Upper lobe of left lung (tissue), 6 donors: ENCODE measurements at places on chromosomes 12 and 14. TPM values are rescaled to one million over a fixed set of nuclear protein-coding genes. Genes with fewer than 3 reads are reported as not detected.

GRCh38 chr12:130477266-130477665, 139.6 kb downstream of the PIWIL1 start:
- no peaks in the 10 kb centered on the region for H3K4me1 ChIP-seq
- H3K27ac ChIP-seq, result no peak overlapping the region
- H3K36me3 ChIP-seq, result no peaks in the 10 kb centered on the region
- no peak overlapping the region for H3K4me3 ChIP-seq
- no peak for DNase-seq

DNA sequence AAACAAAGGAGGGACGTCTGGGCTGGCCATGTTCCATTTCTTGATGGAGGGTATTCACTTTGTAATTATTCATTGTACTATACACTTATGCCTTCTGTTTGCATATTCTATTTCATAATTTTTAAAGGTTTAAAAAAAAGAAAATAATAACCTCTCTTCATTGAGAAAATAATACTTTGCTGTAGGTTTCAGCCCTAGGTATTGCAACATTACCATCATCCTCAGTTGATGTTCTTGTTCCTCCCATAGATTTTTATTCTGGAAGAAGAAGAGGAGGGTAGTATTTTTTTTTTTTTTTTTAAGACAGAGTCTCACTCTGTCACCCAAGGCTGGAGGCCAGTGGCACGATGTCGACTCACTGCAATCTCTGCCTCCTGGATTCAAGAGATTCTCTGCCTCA, 54.7 kb downstream of the PHLDA1 start:
- H3K4me1 ChIP-seq, result peaks cover 41% of the 10 kb centered on the region
- no peaks in the 10 kb centered on the region for H3K27me3 ChIP-seq
- no peaks in the 10 kb centered on the region for H3K36me3 ChIP-seq
- no peak for DNase-seq
- H3K4me3 ChIP-seq, result no peak overlapping the region

GRCh38 chr12:49030714-49031572, 12.4 kb upstream of the PRKAG1 start:
- no peak overlapping the region for H3K27ac ChIP-seq
- no peak overlapping the region for H3K4me3 ChIP-seq
- no peaks in the 10 kb centered on the region for H3K27me3 ChIP-seq

DNA sequence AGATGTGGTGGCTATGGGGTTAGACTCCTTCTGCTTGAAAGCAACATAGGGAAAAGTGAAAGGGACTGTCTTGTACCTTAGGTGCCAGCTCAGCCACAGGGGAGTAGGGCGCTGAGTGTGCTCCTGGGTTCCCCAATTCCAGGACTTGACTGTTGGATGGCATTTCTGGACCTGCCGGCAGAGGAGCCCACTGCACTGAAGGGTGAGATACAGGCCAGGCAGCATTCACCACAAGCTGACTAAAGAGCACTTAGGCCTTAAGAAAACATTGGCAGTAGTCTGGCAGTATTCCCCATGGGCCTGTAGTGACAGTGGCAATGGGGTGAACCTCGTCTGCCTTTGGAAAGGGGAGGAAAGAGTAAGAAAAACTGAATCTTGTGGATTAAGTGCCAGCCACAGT, 67.1 kb upstream of the TMTC2 start:
- no peaks in the 10 kb centered on the region for H3K27me3 ChIP-seq
- no peaks in the 10 kb centered on the region for H3K36me3 ChIP-seq
- no peak for DNase-seq
- no peaks in the 10 kb centered on the region for H3K4me1 ChIP-seq

GRCh38 chr14:99136047-99136400, 136.0 kb downstream of the BCL11B start:
- H3K27ac ChIP-seq, result no peak overlapping the region
- H3K4me3 ChIP-seq, result no peak overlapping the region
- DNase-seq, result no peak
- no peaks in the 10 kb centered on the region for H3K4me1 ChIP-seq
- no peaks in the 10 kb centered on the region for H3K27me3 ChIP-seq

DNA sequence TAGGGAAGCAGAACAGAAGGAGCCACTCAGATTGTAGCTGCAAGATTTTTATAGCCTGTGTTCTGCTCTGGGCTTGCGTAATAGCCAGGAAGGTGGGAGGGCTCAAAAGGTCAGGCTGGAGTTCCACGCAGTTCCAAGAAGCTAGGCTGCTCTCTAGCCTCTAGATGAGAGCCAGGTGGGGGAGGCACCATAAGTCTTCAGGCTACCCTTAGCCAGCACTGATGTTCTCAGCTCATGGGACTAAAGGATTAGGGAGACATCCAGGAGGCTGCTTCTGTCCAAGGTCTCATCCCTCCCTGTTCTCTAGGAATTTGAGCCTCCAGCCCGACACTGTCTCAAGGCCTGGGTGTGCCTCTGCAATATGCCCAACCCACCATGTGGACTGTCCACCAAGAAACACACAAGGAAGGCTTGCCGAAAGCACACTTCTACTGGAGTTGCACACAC, 1.7 kb downstream of the LMBR1L start:
- DNase-seq, result no peak
- peaks cover 21% of the 10 kb centered on the region for H3K36me3 ChIP-seq
- H3K4me3 ChIP-seq, result peak overlapping the region; percentile 82

GRCh38 chr12:53751336-53752191, at the start of gene CISTR:
Gene CISTR (minus strand): TSS chr12:53751979.
- H3K36me3 ChIP-seq, result no peaks in the 10 kb centered on the region
- H3K4me3 ChIP-seq, result peak within 1 kb of the TSS; percentile 47
- peaks cover 20% of the 10 kb centered on the region for H3K4me1 ChIP-seq

- no peak for DNase-seq
- H3K4me3 ChIP-seq, result no peak overlapping the region
- no peak overlapping the region for H3K27ac ChIP-seq
- H3K4me1 ChIP-seq, result peaks cover 14% of the 10 kb centered on the region
- no peaks in the 10 kb centered on the region for H3K36me3 ChIP-seq
- H3K27me3 ChIP-seq, result no peaks in the 10 kb centered on the region
Observed at GRCh38 chr12:29741342-29742241, 42.1 kb downstream of the TMTC1 start.

DNA sequence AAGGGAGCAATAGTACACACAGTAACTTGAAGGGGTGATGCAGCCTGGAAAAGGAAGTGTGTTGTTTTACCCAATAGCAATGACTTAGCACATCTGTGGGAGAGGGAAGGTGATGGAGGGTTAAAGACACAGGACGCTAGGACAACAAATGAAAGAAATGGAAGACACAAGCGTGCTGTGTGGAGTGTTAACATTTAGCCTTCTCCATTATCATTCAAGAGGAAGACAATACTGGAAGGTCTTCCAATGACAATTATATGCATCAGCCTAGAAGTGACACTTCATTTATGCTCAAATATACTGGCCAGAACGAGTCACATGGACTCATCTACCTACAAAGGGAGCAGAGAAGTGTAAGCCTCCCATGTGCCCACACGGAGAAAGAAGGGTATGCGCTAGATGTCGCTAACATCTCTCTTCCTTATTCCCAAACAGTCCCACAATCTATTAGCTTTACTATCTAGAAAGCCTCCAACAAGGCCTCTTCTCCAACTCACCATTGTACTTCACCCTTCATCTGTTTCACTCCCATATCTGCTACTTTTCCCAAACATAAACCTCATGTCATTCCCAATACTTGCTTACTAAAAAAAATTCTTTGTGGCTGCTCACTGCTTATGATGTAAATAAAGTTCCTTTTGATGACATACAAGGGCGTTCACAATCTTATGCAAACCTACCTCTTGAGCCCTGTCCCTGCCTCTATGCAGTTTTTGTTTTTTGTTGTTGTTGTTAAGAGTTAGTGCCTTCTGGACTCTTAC, 20.3 kb downstream of the PPM1H start:
- no peak overlapping the region for H3K4me3 ChIP-seq
- no peaks in the 10 kb centered on the region for H3K36me3 ChIP-seq
- no peak overlapping the region for H3K27ac ChIP-seq
- no peak for DNase-seq

GRCh38 chr12:82461393-82461792, 103.1 kb downstream of the METTL25 start:
- H3K4me3 ChIP-seq, result no peak overlapping the region
- no peak for DNase-seq
- H3K36me3 ChIP-seq, result peaks cover 16% of the 10 kb centered on the region
- no peaks in the 10 kb centered on the region for H3K27me3 ChIP-seq
- no peaks in the 10 kb centered on the region for H3K4me1 ChIP-seq

DNA sequence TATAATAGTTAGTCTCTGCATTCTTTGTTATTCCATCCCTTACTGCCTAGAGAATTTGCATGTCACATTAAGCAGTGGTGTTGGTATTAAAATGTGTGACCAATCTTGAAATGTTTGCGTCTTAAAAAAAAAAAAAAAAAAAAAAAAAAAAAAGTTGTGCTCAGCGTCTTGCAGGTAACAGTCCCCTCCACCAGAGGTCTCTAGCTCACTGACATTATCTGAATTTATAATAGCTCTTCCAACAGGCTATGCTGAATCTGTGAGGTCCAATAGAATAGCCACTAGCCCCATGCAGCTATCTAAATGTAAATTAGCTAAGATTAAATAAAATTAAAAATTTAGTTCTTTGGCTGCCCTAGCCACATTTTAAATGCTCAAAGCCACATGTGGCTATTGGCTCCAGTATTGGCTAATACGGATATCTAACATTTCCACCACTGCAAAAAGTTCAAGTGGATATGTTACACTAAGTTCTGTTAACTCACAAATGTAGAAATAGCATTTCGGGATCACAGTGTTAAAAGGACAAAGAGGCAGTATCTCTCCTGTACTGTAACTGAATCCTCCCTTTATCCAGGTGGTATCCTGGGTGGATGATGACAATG, 28.7 kb downstream of the NKX2-8 start:
- H3K36me3 ChIP-seq, result no peaks in the 10 kb centered on the region
- no peaks in the 10 kb centered on the region for H3K27me3 ChIP-seq
- DNase-seq, result no peak
- H3K27ac ChIP-seq, result no peak overlapping the region
- no peak overlapping the region for H3K4me3 ChIP-seq

DNA sequence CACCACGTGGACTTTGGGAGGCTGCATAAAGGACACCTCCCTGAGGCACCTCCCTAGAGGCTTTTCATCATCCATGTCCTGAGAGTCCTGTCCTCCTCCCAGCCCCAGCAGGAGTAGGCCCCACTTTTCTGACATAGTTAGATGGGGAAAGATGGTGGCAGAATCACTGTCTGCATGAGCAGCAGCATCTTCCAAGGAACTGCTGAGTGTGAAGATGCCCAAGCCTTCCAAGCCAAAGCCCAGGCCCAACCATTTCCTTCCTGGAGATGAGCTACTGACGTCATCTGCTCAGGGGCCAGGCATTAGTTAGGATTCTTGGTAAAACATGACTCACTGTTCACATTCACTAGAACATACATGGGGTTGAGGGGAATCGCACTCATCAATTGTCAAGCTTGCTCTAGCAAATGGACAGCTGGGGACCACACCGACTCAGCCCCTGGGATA, 37.3 kb downstream of the VDR start:
- H3K4me1 ChIP-seq, result peaks cover 19% of the 10 kb centered on the region
- no peak for DNase-seq
- no peak overlapping the region for H3K27ac ChIP-seq
- peaks cover 5% of the 10 kb centered on the region for H3K36me3 ChIP-seq
- no peak overlapping the region for H3K4me3 ChIP-seq

- peaks cover 17% of the 10 kb centered on the region for H3K36me3 ChIP-seq
- no peaks in the 10 kb centered on the region for H3K27me3 ChIP-seq
- H3K4me1 ChIP-seq, result peaks cover 47% of the 10 kb centered on the region
- H3K27ac ChIP-seq, result peak overlapping the region; percentile 98
Observed at GRCh38 chr14:24094841-24095270, 745 bp downstream of the PCK2 start.

DNA sequence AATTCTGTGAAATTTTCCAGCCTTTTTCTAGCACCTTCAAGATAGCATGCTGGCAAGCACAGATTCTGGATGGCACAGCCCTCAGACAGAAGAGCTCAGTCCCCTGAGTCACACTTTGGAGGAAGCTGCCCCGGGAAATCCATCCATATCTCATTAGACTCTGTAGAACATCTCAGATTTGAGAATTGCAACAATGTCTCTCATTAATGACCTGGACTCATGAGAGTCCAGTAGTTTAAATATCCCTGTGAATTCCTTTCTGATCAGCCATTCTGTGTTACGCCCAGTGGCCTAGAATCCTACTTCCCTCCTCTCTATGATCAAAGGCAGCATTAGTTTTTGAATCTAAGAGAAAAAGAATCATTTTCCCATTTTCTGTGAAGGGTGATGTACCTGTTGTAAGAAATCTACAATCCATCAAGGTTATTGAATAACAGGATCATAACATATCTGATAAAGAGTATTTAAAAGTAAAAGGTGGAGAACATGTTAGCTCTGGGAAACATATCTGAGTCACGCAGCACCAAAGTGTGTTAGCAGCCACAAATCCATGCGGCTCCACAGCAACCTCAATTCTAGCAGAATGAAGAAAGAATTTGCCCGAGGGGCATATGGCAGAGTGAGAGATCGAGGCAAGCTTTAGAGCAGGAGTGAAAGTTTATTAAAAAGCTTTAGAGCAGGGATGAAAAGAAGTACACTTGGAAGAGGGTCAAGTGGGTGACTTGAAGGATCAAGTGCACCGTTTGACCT, 855.6 kb upstream of the TMEM132C start:
- H3K4me3 ChIP-seq, result no peak overlapping the region
- no peaks in the 10 kb centered on the region for H3K27me3 ChIP-seq
- DNase-seq, result no peak
- no peaks in the 10 kb centered on the region for H3K4me1 ChIP-seq
- H3K27ac ChIP-seq, result no peak overlapping the region

The C1QL4 gene
- total RNA-seq, result not detected

The GLS2 gene
- total RNA-seq, result 6.5 TPM

The RITA1 gene
- 25.2 TPM for total RNA-seq

The PPP1R1A gene
- total RNA-seq, result 0.30 TPM

The IFI27L2 gene
- total RNA-seq, result 118 TPM

The SSPN gene
- total RNA-seq, result 11.6 TPM

The ACOT6 gene
- not detected for total RNA-seq

The IL26 gene
- not detected for total RNA-seq

The GOLGA3 gene
- total RNA-seq, result 77.5 TPM

The CLEC12A gene
- 5.2 TPM for total RNA-seq

The TAS2R13 gene
- total RNA-seq, result 0.61 TPM

The SOAT2 gene
- 0.13 TPM for total RNA-seq

The PPP1R13B gene
- total RNA-seq, result 37.0 TPM

The ZDHHC22 gene
- total RNA-seq, result not detected

The C12orf50 gene
- not detected for total RNA-seq

The NXPH4 gene
- not detected for total RNA-seq
